ENCODE measurements at places on chromosomes 13 and 19.

DNA sequence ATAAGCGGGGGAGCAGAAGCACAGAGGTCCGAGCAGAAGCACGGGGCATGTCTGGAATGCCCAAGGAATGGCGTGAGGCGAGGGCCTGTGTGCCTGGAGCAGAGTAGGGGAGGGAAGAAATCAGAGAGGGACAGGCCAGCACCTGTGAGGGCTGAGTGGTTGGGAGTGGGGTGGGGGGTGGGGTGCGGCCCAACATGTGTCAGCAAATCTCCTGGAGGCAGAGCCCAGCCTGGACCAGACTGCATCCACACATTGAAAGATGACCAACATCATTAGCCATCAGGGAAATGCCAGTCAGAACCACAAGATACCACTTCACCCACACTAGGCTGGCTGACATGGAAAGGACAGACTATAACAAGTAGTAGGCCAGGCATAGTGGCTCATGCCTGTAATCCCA lies 11.2 kb downstream of the CLASRP start:
- no peak for DNase-seq

DNA sequence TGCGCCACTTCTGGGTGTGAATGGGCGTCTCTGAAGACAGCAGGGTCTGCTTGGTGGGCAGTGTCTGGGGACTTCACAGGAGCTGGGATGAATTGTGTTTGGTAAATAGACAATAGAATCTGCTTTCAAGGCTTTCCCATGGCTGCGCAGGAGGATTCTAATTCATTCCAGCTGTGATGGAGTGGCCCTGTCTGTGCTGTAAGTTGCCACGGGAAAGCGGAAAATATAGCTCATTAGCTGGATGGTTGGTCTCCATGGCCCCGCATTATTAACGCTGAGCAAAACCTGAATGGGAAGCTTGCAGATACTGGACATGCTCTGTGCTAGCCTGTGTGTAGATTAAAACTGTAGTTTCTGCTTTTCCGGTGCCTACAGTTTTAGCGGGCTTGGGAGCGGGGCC lies 15.6 kb upstream of the C1QTNF9 start:
- DNase-seq: no peak

DNA sequence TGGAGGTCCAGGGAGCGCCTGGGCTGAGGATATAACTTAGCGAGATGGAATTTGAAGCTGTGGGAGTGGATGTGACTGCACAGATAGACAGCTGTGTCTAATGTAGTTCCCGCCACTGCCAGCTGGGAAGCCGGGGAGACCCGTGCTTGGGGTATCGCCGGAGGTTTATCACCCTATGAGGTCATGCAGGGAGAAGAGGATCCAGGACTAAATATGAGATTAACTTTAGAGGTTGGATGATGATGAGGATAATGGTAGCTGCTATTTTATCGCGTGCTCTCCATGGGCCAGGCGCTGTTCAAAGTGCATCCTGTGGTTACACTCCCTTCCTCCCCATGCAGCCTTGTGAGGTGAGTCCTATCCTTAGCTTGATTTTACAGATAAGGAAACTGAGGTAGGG lies 19.9 kb downstream of the SSC5D start:
- no peak for DNase-seq

DNA sequence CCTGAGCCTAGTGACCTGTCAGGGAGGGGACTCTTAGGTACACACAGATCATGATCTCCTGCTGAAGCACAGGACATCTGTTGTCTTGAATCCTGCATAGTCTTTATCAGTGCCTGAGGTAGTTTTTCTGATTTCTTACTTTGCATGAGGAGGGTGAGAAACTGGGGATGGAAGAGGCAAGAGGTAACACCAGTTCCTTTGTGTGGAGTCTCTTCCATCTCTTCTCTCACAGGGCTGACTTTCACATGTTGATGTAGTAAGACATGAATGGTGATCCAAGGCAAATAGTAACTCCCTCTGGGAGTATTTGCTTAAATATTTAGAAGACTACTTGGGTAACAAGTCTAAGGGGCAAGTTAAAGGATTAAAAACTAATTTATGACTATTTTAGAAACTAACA lies 9.5 kb downstream of the NBEA start:
- no peak for DNase-seq

DNA sequence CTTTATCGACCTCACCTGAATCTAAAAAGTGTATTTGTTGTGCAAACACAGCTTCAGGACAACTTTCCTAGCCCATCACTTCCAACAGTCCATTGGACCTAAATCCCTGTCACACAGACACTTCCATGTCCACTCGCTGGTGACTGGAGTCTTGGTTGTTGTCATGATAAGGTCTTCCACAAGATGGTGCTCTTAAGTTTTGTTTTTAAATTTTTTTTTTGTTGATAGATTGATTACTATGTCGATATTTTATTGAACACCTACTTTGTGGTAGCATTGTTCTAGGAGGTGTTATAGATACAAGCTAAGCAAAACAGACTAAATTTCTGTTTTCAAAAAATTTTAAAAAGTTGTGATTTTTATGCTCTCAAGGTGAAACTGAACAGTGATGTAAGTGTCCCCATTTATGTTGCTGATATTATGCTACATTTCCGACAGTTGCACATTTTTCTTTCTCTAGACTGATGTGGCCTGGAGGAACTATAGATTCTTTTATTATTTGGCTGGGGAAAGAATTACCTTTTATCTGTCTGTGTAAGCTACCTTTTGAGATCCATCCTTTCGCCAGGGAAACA lies 8.1 kb upstream of the ERICH6B start:
- DNase-seq: no peak

GRCh38 chr13:95256091-95256490 lies 45.2 kb downstream of the ABCC4 start:
- peak; percentile 86 for DNase-seq

DNA sequence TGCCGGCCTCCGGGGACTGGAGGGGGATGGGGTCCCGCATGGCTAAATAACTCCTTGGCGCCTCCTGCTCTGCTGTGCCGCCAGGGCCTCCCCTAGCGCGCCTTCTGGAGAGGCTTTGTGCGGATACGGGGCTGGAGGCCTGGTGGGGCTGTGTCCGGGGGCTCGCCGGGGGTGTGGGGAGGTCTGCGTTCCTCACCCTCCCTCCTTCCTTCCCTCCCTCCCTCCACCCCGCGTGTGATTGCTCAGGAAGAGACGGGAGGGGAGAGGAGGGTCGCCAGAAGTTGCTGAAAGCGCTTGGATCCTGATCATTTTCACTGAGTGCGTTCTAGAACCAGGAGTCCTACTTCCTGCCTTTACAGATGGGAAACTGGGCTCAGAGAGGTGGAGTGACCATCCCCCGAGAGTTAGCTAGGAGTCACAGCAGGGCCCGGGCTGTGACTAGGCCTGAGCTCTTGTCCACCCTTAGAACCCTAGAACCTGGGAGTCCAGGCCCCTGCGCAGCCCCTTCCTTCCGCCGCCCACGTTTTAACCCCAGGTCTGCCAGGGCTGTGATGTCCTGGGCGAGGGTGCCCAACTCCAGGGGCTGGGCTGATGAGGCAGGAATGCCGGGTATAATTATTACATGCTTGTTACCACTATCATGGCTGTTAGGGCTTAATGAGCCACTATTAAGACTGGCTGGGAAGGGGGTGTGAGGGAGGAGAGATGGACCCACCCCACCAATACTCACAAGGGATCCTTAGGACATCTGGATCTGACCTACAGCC lies 782 bp upstream of the JUND start:
- no peak for DNase-seq

DNA sequence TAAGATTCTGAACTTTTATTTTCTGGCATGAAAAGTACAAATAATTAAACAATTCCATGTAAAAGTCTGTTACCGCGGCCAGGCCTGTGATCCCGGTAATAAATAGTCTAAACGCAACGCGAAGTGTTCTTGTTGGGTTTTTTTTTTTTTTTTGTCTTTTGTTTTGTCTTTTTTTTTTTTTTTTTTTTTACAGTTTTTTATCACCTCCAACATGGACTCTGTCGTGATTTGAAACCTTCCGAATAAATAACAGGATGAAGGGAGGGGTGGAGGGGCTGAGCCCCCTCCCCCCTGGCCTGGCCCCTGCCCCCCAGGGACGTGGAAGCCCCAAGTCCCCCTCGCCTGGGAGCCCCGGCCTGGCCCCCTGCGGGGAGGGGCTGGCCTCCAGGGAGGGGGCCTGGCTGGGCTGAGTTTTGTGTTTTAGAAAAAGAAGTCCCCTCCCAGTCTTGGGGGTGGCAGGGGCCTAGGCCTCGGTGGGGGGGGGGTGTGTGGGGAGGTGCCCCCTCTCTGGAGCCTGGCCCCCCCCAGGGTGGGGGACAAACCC lies 16.0 kb downstream of the PRKCSH start:
- DNase-seq: no peak

DNA sequence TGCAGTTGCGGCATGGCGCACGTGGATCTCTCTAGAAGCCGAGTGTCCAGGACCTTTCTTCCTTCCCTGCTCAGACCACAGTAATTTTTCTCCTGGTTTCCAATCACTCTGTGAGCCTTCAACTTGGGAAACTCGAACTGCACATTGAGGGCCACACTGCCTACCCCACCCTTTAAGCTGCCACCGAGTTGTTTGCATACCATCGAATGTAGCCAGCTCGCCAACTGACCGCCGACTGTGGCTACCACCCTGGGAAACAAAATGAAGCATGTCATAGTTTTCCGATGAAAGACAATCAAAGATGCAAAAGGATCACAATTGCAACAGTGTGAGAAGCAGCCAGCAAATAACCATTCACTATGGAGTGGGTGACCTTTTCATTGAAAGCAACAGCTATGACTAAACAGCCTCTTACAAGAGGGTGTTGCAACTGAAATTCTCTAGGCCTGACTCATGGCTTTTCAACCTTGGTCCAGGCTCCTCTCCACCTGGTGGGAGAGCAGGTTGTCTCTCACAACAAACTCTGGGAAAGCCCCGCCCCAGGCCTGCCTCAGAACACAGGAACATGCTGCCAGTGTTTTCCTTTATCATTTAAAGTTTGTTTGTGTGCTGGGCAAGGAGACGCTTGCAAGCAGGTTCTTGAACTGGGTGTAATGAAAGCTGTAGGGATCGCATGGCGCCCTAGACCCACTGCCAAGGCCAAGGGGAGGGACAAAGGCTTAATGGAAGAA lies 141.7 kb upstream of the SERP2 start:
- DNase-seq: peak; percentile 74

- DNase-seq: no peak
Observed at GRCh38 chr13:99619207-99619606, 117.9 kb downstream of the TM9SF2 start.

- DNase-seq: no peak
Observed at GRCh38 chr19:58579473-58580142, 6.5 kb upstream of the MZF1 start.

GRCh38 chr19:10637894-10638293 lies 12.5 kb downstream of the SLC44A2 start:
- DNase-seq: no peak

- no peak for DNase-seq
Observed at GRCh38 chr13:46134494-46134893, 29.7 kb upstream of the CPB2 start.

- no peak for DNase-seq
Observed at GRCh38 chr13:57653229-57653989, 21.9 kb downstream of the PCDH17 start.

DNA sequence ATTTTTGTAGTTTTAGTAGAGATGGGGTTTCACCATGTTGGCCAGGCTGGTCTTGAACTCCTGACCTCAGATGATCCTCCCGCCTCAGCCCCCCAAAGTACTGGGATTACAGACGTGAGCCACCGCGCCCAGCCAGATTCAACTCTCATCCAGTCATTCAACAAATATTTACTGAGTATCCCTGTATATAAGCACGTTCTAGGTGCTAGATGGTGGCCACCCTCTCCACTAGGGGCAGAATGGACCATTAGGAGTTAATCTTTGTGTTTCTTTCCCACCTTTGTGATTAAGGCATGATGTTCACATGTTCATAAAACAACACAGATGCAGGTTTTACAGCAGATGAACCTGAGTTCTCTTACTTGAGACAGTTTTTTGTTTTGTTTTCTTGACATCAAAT lies 7.3 kb downstream of the SHKBP1 start:
- no peak for DNase-seq

DNA sequence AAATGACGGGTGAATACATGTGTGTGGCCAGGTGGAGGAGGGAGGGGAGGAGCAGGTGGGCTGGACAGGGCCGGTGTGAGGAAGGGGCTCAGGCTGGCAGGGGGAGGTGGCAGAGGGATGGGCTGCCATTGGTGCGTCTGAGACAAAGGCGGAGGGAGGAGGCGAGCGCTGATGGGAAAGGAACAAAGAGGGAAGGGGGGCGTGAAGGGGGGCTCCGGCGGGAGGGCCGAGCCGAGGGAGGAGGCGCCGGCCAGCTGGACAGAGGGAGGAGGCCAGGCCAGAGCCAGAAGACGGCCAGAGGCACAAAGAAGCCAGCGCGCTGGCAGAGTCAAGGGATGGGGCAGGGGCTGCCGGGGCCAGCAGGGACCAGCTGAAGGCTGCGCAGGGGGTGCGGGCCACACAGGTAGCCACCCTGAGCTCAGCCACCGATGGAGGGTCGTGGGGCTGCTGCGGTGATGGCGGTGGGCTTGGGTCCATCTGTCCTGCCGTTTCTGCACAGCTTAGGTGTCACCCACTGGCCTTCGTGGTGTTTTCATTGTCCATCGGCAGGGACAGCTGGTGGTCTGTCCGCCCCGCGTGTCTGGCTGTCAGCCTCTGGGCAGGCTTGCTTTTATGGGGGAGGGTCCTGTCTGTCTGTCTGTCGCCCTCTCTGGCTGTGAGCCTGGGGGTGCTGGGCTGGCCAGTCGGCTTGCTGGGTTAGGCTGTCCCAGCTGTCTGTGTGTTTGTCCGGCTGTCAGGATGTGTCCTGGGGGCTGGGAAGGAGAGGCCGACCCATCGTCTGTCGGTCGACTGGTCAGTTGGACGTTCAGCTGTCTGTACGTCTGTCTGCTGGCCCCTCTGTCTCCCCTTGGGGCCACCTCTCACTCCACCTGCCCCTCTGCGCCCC lies 2.2 kb downstream of the APC2 start:
- no peak for DNase-seq

DNA sequence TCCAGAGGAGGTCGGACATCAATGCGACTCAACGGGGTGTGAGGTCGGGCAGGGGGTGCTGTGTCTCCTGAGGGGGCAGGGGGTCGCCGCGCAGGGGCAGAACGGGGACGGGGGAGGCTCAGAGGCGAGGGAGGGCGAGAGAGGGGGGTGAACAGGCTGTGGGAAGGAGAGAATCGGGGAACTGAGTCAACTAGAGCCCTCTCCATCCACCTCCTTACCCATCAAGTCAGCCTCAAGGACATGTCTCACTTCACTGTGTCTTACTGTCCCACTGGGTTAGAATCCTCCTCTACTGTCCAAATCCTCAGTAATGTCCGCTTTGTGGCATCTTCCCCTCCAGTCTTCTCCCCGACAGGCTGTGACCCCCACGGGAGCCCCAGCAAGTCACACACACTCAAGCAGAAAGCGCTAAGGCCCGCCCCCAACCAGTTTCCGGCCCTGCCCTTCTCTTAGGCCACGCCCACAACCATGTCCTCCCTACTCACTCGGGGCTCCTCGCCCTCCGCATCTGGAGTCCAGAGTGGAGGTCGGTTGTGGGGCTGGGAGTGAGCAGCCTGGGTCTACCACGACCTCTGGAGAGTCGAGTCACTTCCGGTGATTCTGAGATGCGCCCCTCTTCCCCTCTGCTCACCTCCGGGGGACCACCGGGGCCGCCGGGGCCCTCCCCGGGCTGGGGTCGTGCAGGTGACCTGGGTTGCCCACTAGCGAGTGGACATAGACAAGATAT lies 9.3 kb downstream of the PLEKHA4 start:
- DNase-seq: no peak
